ENCODE measurements at places on chromosomes 4 and X.
A peak's percentile ranks its signal among the peaks of the same experiment; 100 is the strongest.

DNA sequence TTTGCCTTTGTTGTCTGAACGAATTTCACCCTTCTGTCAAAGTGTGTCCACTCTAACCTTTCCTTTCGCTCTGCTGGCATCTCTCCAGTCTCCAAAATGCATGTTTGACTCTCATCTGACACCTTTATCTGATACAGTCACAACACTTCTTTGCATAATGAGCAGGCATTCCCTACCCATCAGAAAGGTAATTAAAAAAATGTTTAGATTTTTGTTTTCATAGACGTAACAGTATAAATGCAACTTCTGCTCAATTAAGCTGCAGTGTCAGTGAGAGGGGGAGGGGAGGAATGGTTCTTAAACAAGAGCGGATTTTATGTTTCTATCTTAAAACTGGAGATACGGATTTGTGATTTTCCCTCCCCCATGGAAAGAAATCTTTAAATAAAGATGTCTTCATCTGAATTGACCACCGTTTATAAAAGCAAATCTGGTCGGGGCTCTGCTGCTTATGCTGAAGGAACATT lies 70.2 kb downstream of the CXXC4 start:
- DNase-seq = no peak

- DNase-seq = peak; percentile 1
Measured at GRCh38 chr4:169791527-169792156, 33.9 kb upstream of the HPF1 start.

DNA sequence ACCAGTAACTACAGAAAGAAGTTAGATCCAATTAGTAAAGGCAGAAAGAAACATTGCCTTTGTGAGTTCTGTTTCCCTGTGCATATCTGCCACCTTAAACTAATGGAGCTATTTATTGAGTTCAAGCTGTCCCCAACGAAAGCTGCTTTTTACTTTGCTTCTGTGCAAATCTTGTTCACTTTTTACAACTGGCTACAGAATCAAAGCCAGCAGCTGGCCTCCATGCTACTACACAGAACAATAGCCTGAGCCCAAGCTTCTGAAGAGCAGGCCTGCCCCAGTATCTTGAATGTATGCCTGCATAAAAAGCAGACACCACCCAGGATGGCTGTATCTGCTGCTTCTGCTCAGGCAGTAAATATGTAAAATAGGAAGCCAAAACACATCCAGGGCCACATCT lies 28.1 kb downstream of the ANK2 start:
- no peak for DNase-seq

DNA sequence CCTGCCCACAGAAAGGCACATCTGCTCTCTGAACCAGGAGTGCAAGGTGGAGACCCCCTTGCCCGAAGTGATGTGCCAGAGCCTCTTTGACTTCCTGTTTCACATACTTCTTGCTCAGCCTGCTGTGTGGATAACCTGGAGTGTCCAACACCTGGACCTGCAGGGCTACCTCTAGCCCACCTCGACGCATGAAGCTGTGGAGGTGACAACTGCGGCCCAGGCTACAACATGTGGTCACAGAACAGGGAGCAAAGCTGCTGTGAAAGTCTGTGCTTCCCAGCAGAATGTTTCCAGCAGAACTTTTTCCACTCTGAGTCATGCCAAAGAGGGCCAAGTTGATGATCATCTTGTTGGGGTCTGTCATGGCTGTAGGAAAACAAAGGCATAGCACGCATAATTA lies 1.5 kb downstream of the GIMD1 start:
- no peak for DNase-seq

GRCh38 chr4:165312506-165312905 lies 15.0 kb upstream of the MSMO1 start:
- no peak for DNase-seq

GRCh38 chr4:59455751-59456150 lies 1744.4 kb upstream of the ADGRL3 start:
- DNase-seq = no peak

- DNase-seq = no peak
Measured at GRCh38 chrX:87265518-87265917, 252.1 kb upstream of the KLHL4 start.

DNA sequence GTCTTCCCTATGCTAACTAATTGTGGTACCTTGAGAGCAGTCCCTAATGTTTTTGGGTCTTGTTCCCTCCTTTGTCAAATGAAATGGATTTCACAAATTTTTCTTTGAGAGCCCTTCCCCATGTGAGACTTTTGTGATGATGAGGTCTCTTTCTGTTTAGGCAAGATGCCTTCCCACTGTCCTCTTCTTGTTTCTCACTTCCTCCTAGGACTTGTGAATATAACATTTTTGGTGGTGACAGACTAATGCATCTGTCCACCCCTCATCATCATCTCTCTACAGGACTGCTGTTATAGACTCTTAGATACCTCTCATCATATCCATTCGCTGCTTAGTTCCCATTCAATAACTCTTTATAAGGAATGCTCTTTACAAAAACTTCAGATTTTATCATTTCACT lies 8.7 kb upstream of the ANK2 start:
- no peak for DNase-seq

DNA sequence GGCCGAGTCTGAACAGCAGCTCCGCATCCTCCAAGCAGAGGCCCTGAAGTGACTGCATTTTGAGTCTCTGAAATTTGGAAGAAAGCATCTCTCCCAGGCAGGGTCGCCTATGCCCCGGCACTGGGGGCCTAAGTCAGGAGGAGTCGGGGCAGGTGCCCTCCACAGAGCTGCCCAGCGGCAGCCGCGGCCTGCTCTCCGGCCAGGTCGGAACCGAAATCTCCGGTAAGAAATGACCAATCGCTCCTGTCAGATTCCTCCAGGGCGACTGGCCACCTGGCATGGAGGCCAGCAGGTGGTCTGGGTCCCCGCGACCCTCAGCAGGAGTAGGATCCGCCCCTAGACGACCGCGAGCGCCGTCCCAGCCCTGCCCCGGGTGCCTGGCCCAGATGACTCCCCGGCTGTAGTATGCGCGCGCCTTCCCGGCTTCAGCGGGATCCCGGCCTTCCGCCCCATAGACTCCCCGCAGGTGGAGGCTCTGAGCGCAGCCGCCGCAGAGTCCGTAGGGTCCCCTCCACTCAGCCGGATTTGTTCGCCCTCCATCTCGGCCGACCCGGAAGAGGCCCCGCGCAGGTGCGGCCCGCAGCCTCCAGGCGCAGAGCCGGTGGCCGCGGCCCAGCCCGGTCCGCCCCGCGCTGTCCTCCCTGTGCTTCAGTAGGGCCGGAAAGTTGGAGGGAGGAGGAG lies 1.5 kb downstream of the NKX1-1 start:
- no peak for DNase-seq

DNA sequence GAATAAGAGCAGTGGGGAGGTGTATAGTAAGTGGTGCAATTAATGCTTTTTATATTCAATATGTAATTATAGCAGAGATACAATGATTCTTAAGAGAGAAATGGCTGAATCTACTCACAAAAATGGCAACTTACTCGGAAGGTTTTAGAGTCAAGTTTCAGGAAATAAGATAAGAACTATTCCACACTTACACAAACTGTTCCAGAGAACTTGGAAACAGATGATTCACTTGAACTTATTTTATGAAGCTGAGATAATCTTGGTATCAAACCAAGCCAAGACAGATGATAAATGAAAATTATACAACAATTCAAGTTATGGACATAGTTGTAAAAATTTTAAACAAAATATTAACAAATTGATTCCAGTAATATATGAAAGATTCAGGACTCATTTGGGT lies 311.3 kb upstream of the HS3ST1 start:
- DNase-seq = no peak

DNA sequence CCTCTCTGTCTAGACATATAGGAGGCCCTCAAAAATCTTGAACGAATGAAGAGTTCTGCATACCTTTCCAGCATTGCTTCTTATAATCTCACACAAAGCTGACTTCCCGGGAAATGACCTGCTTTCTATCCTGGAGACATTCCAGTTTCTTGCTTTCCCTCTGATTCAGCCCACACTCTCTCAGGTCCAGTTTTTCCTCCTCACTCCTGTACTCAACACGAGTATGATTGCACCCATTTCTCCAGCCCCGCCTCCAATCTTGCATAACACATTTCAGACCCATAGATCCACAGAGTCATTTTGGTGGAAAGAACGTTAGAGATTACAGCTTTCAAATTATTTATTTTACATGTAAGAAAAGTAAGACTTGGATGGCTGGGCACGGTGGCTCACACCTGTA lies 127.5 kb upstream of the TLR3 start:
- DNase-seq = no peak

DNA sequence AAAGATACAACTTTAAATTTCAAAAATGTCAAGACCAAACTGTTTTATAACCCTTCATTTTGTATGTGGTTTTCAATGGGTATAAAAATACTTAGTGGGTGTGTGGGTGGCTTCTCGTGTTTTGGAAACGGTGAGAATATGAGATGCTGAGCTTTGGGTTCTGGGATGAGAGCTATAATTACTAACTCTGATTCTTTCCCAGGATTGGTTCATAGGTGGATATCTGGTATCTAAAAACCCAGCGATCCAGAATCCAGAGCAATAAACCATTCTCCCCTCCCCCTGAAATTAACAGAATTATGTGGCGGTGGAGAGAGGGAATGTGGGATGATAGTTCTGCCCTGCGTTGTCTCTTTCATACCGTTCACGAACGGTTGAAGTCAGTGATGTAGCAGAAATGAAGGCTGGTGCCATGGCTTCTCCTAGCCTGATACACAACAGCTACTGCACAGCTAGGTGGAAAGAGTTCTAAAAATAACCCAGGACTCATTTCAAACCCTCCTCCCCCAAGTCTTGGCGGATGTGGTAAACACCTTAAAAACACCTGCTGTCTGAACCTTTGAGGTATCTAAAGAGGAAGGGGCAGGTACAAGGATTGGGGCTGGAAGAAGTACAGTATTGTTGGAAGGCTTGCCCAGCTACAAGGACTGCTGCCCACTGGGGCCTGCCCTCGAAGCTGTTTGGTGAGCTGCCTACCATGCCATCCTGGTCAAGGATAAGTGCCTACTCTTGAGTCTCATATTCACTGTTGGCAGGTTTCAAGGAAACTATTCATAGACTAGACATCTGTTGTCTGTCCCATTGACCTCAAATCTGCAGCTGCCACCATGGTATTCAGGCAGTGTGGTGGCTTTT lies 44.5 kb downstream of the SEPTIN11 start:
- no peak for DNase-seq

DNA sequence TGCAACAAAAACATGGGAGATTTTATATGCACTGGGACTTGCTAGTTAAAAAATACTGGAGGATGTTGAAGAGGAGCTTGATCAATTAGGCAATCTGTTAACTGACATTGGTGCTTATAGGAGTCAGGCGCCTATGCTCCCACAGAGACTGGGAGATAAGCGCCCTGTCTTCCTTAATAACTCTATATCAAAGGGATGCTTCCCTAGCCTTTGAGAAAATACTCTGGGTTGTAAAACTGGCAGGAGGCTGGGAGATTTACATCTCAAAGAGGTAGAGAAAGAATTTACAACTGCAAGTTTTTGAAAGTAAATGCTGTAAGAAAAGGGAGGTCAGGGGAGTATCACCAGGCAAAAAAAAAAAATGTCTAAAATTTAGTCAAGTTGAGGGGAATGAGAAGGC lies 325.4 kb downstream of the PCDH10 start:
- no peak for DNase-seq

DNA sequence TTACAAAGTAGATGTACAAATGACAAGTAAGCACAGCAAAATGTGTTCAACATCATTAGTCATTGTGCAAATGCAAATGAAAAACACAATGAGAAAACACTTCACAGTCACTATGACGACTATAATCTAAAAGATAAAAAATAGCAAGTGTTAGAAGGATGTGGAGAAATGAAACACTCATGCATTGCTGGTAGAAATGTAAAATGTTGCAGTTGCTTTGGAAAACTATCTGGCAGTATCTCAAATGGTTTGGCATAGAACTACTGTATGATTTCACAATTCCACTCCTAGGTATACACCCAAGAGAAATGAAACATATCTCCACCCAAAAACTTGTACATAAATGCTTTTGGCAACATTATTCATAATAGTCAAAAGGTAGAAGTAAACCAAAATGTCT lies 459.7 kb upstream of the TRAM1L1 start:
- DNase-seq = no peak

DNA sequence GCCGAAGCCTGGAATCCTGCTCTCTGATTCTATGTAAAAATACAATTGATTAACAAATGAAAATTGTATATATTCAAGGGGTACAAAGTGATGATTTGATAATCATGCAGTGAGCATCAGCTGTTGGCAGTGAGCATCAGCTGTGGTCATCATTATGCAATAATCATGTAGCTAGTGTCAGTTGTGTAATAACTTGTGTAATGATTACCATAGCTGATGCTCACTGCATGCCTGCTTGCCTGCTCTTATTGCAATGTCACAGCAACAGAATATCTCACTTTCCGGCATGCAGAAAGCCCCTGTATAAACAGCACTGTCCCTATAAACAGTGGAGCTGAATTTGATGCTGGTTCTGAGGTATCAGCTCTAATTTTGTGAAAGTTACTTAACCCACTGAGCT lies 46.8 kb downstream of the SULT1B1 start:
- DNase-seq = no peak

DNA sequence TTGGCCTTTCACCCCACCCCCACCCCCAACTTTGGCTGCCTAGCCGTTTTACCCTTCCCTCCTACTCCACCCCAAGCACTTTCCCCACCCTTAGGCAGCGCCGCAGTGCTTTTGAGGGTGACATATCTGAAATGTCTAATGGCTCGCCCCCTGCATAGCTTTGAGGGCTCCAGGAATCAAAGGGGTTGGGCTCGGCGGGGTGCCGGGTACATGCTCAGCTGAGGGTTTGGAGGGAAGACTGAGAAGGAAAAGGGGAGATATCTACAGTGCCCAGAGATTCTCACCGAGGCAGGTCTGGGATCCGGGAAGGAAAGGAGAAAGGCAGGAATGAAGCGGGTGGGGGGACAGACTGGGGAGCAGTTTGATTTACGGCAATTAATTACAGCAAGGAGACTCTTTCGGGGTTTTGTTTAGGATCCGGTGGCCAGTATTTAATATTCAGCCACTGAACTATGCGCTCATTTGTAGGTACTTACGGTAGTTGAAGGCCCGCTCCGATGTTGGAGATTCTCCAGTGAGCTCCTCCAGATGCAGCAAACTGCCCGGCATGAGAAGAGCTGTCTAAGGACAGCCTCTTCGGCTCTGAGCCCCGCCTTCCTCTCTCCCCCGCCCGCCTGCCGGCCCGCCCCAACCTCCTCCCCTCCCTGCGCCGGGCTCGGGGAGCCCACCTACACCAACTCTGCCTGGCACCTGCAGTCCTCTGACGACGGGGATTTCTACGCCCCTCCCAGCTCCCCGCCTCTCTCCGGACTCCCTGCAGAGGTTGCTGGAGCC lies at the start of gene IGSF1:
TSS of gene IGSF1 (minus strand) at position 569 of the 774 bp plus-strand sequence. CDS start 2,632 bp downstream, outside the sequence.
- DNase-seq = no peak

DNA sequence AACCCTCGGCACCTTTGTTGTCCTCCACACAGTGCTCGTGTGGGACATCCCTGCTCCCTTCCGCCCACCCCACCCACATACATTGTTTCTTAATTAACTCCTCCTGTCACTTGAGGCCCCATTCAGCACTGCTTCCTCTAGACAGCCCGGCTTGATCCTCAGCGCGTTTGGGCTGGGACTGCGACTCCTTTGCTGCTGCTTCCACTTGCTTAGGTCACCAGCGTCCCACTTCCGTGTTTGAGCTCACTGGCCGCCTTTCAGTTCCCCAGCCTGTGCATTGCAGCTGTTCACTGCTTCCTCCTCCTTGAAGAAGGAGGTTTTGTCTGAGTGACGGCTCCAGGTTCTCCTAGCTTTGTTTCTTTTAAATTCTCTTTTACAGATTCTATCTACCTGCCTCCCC lies 16.1 kb downstream of the RNF4 start:
- DNase-seq = peak; percentile 21

Measured in stimulated activated CD4-positive, alpha-beta T cell treated with anti-CD3 and anti-CD28 coated beads, Interleukin-15, amount 100 ng/mL, for 1 hour (primary cell).